ENCODE measurements at places on chromosomes 7 and 10. TPM values are rescaled to one million over a fixed set of nuclear protein-coding genes. Genes with fewer than 3 reads are reported as not detected.

KLHL7 gene
- total RNA-seq: 31.5 TPM

CTBP2 gene
- total RNA-seq: 43.4 TPM

DNAH11 gene
- 0.19 TPM for total RNA-seq

TACR2 gene
- 1.3 TPM for total RNA-seq

OR6V1 gene
- total RNA-seq: not detected

PPP1R9A gene
- 8.2 TPM for total RNA-seq

ACTL6B gene
- total RNA-seq: not detected

PNLIPRP3 gene
- total RNA-seq: 3.7 TPM

HOXA2 gene
- total RNA-seq: 0.51 TPM

ZDHHC16 gene
- 22.0 TPM for total RNA-seq

TRPV5 gene
- not detected for total RNA-seq

SUN3 gene
- not detected for total RNA-seq

LHFPL3 gene
- total RNA-seq: not detected

IFIT5 gene
- 15.5 TPM for total RNA-seq

MYOF gene
- 46.8 TPM for total RNA-seq

ANKRD26 gene
- 12.2 TPM for total RNA-seq

ANXA8 gene
- total RNA-seq: not detected

TAS2R4 gene
- 3.8 TPM for total RNA-seq

LRRD1 gene
- total RNA-seq: 0.16 TPM

NPSR1 gene
- not detected for total RNA-seq

PRKG1 gene
- 11.7 TPM for total RNA-seq

DNAJC12 gene
- not detected for total RNA-seq

Data from subcutaneous adipose tissue (tissue), 4 donors.